ENCODE measurements at places on chromosomes 1 and 21.

- peak; percentile 59 for DNase-seq
Observed at GRCh38 chr1:58895082-58895481, 111.2 kb upstream of the JUN start.

DNA sequence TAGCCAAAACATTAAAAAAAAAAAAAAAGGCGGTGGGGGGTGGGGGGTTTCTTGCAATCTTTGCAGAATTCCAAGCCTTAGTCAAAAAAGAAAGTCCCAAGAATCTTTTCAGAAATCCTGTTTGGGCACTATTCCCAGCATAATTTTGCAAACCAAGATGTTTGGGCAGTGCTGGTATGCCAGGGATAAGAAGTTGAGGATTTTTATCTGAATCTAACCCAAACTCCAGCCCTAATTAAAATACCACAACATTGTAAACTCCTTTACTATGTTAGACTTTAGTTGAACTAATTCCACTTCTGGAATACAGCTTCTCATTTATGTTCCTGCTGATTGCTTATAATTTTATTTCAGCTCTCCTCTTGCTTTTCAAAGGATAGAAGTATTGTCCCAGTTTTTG lies 504.1 kb upstream of the ADGRL2 start:
- DNase-seq, result no peak

- DNase-seq, result no peak
Observed at GRCh38 chr21:18741954-18742353, 338.4 kb upstream of the TMPRSS15 start.

DNA sequence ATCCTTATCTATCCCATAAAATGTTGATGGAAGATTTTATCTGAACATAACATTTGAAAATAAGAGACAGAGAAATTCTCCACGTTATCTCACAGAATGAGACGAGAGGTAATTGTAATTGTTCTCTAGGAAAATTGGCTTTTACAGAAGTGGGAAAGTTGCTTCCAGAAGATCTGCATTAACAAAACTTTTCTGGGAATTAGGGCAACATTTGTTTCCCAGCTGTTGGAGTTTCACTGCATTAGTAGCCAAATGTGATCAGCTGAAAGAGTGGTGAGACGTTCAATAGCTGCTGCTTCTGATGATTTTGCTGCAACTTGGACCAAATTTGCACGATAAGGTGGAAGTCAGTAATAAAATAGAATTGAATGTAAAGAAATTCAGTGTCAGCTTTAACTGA lies 7.6 kb downstream of the CHODL start:
- no peak for DNase-seq

- no peak for DNase-seq
Observed at GRCh38 chr1:16334655-16335340, 17.5 kb downstream of the FBXO42 start.

- DNase-seq, result no peak
Observed at GRCh38 chr1:203556047-203556851, 62.3 kb downstream of the OPTC start.

DNA sequence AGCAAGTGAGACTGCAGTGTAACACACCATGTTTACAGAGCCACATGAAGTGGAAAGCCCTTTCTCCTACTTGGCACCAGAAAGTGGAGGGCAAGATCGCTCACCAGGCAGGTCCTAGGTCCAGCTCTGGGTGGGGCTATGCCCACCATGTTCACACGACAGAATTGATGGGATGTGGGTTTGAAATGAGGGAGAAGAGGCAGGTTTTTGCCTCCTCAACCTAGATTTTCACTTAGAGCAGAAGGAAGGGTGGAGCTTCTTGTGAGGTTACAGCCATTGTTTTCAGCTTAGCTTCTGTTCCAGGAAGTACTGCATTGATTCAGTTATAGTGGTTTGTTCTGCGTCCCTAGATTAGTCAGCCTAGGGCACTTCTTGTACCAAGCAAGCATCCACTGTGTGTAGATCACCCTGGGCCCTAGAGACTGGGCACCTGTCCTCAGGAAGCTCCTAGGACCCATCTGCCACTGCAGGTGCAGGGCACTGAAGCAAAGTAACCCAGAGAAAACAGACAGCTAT lies 2.3 kb downstream of the CD53 start:
- peak; percentile 84 for DNase-seq

DNA sequence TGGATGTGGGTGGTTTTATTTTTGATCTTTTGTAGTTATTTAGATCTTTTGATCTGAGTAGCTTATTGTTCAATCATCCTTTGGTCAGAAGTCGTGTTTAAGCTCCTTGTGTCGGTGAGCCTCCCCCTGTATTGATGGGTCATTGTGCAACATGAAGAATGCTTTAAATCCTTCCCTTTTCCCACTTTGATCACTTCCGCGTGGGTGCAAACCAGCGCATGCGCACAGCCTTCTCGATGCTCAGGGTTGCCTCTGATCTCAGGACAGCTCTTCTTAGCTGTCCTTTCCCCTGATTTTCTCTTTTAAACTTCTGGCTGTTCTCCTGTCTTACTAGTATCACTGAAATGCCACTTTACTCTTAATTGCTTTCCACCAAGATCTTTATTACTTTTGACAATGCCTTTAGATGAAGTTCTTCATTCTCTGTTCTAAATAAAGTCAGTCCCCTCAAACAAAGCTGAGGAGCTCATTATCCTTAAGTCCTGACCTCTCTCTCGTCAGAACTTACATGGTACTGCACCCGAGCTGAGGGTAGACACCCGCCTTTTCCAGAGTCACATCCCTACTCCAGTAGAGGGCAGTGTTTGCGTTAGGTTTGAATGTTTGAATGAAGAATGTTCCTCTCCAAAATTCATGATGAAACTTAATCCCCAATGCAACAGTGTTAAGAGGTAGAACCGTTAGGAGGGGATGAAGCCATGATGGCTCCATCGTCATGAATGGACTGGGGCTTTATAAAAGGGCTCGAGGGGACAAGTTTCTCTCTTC lies 547.9 kb upstream of the TMPRSS15 start:
- peak; percentile 89 for DNase-seq
